ENCODE measurements at places on chromosomes 2 and 18. TPM values are rescaled to one million over a fixed set of nuclear protein-coding genes. Genes with fewer than 3 reads are reported as not detected.
A peak's percentile ranks its signal among the peaks of the same experiment; 100 is the strongest.

Gene VAMP5
- total RNA-seq, result not detected

DNA sequence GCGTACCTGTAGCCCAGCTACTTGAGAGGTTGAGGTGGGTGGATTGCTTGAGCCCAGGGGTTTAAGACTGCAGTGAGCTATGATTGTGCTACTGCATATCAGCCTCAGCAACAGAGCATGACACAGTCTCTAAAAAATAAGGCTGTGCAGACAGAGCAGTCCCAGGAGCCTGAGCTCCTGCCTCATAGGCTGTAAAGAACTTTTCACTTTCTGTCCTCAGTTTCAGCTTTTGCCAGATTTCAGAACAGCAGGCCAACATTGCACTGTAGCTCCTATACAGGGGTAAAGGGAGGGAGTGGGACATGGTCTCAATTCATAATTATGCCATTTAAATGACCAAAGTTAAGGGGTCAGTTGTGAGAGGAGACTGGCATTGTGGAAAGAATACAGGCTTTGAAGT, 150.6 kb downstream of the GALNT1 start:
- DNase-seq, result no peak

- DNase-seq, result no peak
Observed at GRCh38 chr2:188569431-188570165, 277.9 kb downstream of the GULP1 start.

- DNase-seq, result no peak
Observed at GRCh38 chr2:14909795-14910194, 277.3 kb downstream of the LRATD1 start.

GRCh38 chr18:785242-785641, 26.8 kb downstream of the YES1 start:
- DNase-seq, result no peak

Gene COL5A2
- total RNA-seq, result 56.2 TPM

- no peak for DNase-seq
Observed at GRCh38 chr18:34280653-34281052, 55.9 kb upstream of the NOL4 start.

DNA sequence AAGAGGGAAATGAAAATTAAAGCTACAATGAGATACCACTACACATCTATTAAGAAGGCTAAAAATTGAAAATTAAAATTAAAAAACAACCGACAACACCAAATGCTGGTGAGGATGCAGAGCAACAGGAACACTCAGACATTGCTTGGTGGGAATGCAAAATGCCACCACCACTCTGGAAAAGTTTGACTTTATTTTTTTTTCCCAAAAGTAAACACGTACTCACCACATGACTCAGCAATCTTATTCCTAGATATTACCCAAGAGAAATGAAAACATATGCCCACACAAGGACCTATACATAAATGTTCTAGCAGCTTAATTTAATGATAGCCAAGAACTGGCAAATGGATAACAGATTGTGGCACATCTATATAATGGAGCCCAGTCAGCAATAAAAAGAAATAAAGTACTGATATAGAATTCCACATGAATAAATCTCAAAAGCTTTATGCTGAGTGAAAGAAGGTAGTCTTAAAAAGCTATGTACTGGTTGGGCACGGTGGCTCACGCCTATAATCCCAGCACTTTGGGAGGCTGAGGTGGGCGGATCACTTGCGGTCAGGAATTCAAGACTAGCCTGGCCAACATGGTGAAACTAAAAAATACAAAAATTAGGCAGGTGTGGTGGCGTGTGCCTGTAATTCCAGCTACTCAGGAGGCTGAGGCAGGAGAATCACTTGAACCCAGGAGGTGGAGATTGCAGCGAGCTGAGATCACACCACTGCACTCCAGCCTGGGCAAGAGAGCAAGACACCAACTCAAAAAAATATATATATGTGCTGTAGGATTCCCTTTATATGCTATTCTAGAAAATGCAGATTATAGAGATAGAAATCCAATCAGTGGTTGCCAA, 4.2 kb upstream of the PROC start:
- DNase-seq, result peak; percentile 81

Gene CTIF
- 5.8 TPM for total RNA-seq

DNA sequence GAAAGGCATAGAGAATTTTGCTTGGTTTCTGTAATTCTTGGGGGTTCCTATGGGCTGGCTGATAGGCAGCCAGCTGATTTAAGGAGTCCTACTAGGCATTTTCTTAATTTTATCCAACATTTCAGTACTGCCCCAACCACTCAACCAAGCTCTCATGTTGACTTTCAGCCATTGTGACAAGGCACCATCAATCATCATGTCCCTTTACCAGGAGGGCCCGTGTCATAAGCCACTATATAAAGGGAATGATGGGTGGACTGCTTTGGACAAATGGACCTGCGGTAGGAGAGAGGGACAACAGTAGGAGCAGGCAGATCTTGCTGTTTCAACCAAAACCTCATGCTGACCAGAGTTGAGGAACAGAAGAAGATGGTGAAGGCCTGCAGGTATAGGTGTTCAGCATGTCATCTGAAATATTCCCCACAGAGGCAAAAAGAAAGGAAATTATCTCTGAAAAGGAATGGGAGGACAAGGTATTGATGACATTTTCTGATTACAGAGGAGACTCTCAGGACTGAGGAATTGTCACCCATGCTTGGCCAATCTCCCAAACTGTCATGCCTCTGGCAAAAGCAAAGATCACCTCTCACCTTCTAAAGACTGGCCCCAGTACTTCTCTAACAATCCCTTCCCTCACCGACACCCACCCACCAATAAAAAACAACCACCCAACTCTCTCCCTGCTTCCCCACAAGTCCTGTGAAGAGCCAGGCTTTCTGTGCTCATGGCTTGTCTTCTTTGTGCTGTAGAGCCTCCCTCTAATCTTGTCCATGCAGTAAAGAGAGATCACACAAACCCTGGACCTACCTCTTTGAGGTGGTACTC, 10.9 kb upstream of the TNP1 start:
- DNase-seq, result no peak

Gene PLEKHB2
- total RNA-seq, result 73.9 TPM

- DNase-seq, result no peak
Observed at GRCh38 chr2:130820279-130820861, 16.3 kb upstream of the ARHGEF4 start.

- no peak for DNase-seq
Observed at GRCh38 chr2:220240641-220241040, 613.2 kb downstream of the SLC4A3 start.

Gene PRKAG3
- not detected for total RNA-seq

GRCh38 chr2:74002505-74003421, 18.1 kb downstream of the TET3 start:
- peak; percentile 84 for DNase-seq

DNA sequence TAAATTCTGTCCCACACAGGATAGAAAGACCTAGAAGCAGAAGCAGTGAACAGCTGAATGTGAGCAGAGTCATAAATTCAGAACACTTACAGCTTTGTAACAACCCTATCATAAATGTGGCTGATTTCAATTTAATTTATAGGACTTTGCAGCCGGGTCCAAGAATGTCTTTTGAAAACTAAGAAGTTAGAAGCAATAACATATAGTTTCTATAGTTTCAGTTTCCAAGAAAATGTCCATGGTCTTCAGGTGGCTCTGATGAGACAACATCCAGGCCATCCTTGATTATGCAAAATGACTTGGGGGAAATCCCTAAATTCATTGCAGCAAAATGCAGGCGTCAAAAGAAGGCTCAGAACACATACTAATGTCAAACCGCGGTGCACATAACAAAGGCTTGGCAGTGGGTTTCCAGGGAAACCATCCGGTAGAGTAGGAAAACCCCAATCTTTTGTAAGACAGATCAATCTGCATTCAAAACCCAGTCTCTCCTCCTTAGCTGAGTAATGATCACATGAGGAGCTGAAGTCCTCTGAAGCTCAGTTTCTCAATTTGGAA, 442.2 kb upstream of the ID2 start:
- no peak for DNase-seq

DNA sequence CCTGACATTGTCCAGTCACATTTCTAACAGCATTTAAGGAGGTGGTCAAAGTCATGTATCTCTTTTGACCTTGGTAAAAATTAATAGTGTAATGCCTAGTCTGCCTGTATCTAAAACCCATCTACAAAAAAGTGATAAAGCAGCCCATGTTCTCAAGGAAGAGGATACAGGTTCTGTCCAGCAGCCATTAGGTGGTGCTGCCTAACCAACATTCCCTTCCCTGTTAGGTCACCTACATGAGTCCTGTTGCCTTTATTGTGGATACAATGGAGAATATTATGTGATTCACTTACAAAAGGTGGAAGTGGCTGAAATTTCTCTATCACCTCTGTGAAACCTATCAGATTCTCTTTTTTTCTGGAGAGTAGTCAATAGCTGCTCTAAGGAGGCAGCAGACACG, 52.5 kb downstream of the AQP4 start:
- DNase-seq, result peak; percentile 58

DNA sequence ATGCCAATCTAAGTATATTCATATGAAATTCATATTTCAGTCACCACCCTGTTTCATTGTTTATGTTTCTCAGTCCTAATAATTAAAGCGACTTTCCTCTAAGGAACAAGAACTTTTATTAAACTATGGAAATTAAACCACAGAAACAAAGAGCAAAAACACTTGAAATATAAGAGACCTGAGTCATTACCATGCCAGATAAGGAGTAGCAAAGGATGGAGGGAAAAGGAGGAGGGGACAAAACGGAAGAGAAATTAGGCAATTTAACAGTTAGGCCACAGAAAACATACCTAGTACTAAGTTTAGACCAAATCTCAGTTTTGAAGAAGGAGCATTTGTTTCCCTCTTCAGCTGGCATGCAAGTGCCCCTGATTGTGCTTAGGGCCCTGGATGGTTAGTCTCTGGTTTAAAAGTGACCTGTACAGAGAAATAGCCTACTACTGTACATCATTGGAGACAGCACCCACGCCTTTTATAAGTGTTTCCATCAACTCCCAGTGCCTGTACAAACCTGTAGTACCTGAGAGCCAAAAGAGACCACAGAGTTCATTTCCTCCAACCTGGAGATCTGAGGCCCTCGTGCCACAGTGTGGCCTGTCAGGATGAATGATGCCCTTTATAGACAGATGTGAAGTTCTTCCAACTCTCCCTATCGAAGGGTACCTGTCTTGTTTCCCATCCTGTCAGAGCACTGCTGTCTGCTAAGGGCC, 74.5 kb downstream of the SPATS2L start:
- no peak for DNase-seq

Gene KCNS3
- 7.9 TPM for total RNA-seq

GRCh38 chr2:3727397-3728045, 24.1 kb downstream of the DCDC2C start:
- DNase-seq, result no peak

Gene ALKAL2
- total RNA-seq, result not detected

DNA sequence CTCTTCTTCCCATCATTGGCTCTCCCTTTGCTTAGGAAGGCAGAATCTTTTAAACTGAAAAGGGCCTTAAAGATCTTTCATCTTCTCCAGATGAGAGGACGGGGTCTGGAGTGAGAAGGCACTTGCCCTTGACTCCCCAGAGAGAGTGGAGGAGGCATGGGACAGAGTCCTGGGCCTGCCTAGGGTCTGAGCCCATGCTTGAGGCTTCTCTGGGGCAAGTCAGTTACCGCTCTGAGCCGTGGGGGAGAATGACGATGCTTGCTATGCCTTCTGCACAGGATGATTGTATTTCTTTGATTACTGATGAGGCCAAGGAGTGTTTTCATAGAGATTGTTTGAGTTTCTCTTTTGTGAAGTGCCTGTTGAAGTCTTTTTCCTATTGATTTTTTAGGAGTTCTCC, 921 bp downstream of the PLB1 start:
- no peak for DNase-seq

DNA sequence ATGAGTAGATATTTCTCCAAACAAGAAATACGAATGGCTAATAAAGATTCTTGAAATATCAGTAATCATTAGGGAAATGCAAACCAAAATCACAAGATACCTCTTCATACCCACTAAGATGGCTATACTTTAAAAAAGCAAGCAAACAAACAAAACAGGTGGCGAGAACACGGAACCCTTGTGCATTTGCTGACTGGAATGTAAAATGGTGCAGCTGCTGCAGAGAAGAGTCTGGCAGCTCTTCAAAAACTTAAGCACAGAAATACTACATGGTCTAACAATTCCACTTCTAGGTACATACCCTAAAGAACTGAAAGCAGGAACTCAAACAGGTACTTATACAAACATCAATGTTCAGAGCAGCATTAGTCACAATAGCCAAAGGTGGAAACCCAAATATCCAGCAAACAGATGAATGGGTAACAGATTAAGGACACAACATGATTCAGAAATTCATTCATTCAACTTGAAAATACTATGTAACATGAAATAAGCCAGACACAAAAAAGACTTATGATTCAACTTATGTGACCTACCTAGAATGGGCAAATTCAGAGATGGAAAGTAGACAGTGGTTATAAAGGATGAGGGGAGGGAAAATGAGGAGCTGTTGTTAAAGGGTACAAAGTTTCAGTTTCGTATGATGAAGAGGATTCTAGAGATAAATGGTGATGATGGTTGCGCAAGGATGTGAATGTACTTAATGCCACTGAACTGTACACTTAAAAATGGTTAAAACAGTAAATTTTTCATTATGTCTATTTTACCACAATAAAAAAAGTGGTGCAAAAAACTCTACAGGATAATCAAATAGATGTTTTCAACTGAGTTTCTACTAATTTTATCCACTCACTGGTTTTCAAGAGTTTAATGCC, 26.9 kb upstream of the GPR75 start:
- peak; percentile 37 for DNase-seq

Gene KDSR
- total RNA-seq, result 15.8 TPM

Gene FAM237A
- total RNA-seq, result not detected

DNA sequence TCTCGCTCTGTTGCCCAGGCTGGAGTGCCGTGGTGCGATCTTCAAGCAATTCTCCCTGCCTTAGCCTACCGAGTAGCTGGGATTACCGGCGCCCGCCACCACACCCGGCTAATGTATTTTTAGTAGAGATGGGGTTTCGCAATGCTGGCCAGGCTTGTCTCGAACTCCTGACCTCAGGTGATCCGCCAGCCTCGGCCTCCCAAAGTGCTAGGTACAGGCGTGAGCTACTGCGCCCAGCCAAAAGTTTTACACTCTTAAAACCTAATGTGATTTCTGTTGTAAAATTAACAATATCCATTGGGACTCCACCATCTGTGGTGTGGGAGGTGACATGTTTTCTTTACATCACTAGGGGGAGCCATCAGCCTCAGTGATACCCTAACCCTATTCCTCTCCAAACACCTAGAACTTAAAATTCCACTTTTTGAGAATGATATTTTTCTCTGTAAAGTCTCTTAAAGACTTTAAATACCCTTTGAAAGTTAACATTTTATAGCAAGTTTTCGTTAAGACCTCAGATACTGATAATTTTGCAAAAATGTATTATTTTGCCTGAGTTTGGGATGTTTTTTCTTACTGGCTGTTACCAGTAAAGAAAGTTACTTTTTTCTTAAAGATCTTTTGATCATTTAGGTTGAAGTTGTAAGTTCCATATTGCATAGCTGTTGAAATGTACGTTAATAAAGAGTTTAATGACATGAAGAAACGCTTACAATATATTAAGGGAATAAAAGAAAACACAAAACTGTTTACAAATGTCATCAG, 11.6 kb upstream of the EIF2AK2 start:
- DNase-seq, result peak; percentile 66

GRCh38 chr2:232026910-232027309, 65.4 kb downstream of the DIS3L2 start:
- DNase-seq, result no peak

GRCh38 chr2:190807886-190808285, 72.7 kb upstream of the GLS start:
- DNase-seq, result no peak
